ENCODE measurements at places on chromosomes 5 and 9.

- no peak for DNase-seq
Observed at GRCh38 chr9:125911861-125912644, 164.9 kb downstream of the PBX3 start.

GRCh38 chr9:115254287-115255180, 136.6 kb upstream of the TNC start:
- no peak for DNase-seq

DNA sequence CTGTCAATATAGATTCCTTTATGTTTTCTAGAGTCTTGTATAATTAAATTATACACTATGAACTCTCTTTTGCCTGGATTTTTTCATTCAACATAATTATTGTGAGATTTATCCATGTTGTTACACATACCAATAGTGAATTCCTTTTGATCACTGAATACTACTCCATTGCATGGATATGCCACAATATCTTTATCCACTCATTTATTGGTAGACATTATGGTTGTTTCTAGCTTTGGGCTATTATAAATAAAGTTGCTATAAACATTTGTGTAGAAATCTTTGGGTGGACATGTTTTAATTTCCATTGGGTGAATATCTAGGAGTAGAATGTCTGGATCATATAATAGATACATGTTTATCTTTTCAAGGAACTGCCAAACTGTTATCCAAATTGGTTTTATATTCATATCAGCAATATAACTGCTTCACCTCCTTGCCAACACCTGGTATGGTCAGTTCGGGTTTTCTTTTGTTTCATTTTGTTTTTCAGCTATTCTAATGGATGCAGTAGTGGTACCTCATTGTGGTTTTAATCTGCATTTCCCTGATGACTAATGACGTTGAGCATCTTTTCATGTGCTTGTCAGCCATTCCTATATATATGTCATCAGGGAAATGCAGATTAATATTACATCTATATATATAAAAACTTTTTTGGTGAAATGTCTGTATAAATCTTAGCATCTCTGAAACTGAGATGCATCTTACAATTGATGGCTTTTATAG, 32.1 kb upstream of the TCF7 start:
- no peak for DNase-seq

- DNase-seq = peak; percentile 35
Observed at GRCh38 chr5:114782869-114783268, 386.8 kb downstream of the TRIM36 start.

GRCh38 chr5:53368966-53369605, 111.3 kb upstream of the FST start:
- no peak for DNase-seq

GRCh38 chr9:12544700-12545099, 148.5 kb upstream of the TYRP1 start:
- DNase-seq = no peak

GRCh38 chr9:69250681-69251080, 74.3 kb upstream of the ENTREP1 start:
- no peak for DNase-seq

DNA sequence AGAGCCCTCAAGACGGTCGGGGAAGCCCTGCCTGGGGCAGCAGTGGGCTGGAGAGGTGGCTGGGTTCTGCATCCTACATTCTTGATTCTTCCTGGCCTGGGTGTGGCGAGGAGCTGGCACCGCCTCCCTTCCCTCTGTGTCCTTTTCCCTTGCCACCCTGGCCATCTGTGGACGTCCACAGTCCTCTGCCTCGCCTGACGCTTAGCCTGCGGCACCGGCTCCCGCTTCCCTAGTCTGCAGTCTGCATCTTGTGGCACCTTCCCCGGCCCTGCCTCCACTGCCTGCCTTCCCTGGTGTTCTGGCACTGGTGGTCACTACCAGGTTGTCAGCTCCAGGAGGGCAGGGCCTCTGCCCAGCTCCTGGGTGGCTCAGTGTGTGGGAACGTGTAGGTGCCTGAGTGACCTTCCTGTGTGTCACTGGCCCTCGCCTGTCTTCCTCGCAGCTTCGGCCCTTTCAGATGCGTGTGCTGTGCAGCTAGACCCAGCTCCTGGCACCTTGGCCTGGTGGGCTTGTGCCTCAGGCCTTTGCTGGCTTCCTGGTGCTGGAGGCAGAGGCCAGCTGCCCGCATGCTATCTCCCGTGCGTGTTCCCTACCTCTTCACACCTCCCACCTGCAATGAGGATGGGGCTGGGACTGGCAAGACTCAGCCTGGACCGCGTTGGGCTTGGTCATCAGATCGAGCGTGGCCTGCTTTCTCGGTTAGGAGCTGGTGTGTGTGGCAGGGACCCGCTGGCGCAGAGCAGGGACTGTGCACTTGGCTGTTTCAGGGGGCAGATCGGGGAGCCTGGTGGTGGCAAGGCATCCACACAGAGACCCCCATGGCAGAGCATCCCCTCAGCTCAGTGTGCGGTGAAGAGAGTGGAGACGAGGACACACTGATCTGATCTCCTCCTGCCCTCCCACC, 20.9 kb downstream of the TRAF2 start:
- no peak for DNase-seq

DNA sequence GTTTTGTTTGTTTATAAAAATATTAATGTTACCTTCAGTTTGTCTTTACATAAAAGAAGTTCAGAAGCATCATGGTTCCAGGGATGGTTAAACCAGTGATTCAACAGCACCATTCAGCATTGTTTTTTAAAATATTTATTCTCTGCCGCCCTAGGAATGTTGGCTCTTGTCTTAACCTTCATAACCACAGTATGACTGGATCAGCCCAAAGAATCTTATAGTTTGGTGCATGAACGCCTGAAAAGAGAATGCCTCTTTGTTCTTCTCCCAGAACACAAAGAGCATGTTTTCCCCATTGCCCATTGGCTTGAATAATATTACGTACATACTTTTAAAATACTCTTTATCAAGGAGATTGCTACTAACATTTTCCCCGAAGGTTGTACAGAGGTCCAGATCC, 413.4 kb downstream of the ANXA1 start:
- peak; percentile 96 for DNase-seq

DNA sequence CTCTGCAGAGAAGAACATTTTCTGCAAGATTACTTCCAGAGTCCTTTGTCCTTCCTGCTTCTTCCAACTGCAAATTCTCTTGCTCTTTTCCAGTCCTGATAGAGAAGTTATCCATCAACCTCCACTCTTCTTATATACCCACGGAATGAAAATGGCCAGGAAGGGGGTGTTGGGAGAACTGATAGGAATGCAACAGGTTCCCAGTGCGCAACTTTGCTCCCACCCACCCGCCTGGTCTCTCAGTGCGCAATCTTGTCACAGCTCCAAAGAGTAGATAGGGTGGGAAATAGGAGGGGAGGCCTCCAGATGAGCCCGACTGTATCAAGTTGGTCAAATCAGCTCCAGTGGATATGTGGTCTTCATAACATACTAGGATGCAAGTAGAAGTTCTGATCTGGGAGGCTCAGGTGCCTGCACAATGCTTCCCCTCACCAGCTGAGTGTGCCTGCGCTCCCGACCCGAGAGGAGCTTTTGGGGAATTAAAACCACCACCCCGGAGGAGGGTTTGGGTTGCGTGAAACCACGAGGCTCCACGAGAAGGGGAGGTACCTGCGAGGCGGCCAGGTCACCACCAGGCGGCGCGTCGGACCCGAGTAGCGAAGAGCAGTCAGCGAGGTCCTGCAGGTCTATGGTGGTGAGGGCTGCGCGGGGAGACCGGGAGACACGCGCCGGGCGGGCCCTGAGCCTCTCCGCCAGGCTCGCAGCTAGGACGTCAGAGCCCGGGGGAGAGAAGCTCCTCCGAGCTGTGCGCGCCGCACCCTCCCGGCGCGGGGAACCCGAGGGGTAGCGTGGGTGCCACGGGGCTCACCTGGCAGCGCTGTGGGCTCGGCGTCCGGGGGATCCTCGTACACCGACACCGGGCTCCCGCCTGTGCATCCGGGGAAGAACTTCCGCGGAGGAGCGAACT, 835 bp downstream of the MCIDAS start:
- peak; percentile 88 for DNase-seq

DNA sequence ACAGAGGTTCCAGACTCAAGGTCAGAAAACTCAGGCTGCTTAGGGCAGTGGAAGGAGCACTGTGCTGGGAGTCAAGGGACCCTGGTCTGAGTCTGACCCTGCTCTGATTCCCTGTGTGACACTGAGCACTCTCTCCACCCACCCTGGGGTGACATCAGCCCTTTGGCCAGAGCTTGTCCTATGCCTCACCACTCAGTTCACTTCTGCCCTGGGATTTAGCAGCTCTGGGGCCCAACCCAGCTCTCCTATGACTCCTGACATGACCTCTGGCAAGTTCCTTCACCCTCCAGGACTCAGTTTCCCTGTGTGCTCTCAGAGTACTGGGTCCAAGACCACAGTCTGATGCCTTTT, 63.9 kb downstream of the FAM114A2 start:
- DNase-seq = no peak

GRCh38 chr9:77595426-77596095, 52.6 kb downstream of the GNA14 start:
- peak; percentile 98 for DNase-seq

DNA sequence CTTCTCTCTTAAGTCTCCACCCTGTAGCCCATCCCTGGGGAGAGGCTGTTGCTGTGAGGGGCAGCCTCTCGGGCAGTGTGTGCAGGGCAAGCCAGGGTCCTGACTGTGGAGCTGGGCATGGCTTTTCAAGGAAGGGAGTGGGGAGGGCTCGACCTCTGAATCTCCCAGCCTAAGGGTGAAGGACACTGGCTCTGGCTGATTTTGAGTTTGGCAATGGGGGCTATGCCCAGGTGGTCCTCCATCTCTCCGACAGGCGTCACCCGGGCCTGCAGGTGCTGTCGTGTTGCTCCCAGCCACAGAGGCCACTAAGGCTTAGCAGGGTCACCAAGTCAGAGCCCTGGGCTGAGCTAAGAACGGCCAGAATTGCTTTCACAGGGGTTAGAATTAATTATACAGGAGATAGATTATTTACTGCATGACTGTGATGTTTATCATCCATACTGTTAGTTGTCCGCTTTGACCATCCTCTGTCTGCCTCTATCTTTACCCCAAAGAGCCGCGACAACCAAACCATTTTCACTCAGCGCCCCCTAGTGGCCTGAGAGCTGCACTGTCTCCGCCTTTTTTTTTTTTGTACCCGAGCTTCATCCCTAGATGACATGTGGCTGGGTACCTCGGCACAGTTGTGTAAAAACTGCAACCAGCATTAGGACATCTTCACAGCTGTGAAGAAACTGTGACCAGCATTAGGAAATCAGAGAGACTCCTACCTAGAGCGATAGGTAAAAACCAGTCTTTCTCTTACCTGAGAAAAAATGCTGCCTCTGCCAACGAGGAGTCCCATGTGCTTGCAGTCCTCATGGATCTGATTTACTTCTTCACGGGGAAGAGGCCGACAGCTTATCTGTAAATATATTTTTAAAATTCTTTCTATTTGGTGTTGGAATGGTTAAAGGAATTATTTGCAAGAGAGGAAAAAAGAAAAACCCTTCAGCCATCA, 44.5 kb downstream of the AGXT2 start:
- peak; percentile 86 for DNase-seq

DNA sequence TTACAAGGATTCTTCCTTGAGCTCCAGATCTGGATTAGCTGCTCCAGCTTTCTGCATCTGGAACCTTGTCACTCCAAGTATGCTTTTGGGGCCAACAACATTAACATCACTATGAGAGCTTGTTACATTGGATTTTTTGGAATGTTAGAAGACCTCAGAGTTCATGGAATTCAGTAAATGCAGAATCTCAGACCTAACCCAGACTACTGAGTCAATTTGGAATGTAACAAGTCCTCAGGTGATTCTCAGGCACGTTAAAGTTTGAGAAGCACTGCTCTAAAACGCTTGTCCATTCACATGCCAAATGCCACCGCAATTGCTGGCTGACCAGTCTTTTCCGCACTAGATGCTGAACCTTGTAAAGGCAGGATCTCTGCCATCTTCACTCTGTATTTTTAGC, 251.4 kb upstream of the TRIM32 start:
- no peak for DNase-seq

DNA sequence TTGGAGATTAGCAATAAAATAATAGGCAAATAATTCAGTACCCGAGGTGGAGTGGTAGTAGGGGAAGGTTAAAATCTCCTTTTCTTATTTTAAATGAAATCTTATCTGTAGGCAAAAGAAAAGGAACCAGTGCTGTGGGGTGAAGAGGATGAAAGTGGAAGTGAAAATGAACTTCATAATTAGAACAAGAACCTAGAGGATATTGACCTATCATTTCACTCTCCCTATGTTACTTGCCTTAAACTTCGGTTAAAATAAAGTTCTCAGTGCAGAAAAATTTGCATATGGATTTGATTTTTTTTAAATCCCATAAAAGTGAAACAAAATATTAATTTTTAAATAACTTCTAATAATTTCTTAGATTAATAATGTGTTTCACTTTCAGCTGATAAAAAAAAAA, 1094.9 kb upstream of the C9orf72 start:
- no peak for DNase-seq

DNA sequence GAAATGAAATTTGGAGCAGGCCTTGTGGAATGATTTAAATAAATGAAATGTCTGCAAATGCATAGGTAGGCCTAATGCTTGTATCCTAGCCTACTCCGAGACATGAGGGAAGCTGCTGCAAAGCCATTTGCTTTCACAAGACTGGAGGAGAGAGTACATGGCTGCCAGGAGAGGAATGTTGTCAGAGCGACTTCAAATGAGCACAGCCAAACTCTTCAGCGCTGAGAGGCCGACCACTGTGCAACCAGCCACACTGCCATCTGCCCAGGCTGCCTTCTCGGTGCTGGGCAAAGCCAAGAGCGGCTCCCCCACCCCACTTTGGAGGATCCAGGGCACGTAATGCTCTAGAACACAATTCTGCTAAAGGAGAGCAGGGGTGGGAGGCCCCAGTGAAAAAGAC, 122.6 kb downstream of the RASEF start:
- DNase-seq = no peak

- no peak for DNase-seq
Observed at GRCh38 chr5:179953987-179954386, 46.3 kb upstream of the TBC1D9B start.

DNA sequence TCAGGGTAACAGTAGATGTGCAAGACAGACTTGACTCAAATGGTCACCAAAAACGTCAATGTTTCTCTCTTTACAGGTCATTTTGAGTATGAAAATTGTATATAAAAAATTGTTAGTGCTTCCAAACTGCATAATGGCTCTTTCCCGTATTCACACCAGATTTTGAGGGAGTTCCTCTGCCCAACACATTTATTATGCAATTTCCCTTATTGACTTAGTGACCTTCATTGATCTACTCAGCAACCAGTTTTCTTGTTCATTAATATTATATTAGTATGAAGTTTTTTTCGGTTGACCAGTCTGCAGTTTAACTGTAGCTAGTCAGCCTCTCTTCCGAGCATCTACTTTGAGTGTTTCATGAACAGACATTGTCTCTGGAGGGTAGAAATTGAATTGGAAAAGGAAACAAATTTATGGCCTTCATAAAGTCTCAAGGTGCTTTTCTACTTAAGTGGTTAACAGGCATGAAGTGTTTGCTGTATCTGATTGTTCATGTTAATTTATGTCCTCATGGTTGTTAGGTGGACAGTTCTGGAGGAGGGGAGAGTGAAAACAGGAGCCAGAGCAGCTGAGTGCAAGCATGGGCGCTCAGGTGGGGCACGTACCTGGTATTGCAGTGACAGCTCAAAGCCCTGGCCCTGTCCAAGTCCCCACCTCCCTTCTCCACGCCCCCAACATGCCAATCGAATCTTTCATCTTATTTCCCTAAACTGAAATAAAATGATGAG, 240.2 kb downstream of the RFK start:
- no peak for DNase-seq
